ENCODE measurements at places on chromosomes 13 and 19. TPM values are rescaled to one million over a fixed set of nuclear protein-coding genes. Genes with fewer than 3 reads are reported as not detected.
A peak's percentile ranks its signal among the peaks of the same experiment; 100 is the strongest.

Gene PROSER1
- 44.4 TPM for total RNA-seq

Gene MUC16
- 0.07 TPM for total RNA-seq

Gene GFY
- 0.09 TPM for total RNA-seq

Gene ZNF575
- not detected for total RNA-seq

Gene CXCL17
- total RNA-seq: 0.12 TPM

DNA sequence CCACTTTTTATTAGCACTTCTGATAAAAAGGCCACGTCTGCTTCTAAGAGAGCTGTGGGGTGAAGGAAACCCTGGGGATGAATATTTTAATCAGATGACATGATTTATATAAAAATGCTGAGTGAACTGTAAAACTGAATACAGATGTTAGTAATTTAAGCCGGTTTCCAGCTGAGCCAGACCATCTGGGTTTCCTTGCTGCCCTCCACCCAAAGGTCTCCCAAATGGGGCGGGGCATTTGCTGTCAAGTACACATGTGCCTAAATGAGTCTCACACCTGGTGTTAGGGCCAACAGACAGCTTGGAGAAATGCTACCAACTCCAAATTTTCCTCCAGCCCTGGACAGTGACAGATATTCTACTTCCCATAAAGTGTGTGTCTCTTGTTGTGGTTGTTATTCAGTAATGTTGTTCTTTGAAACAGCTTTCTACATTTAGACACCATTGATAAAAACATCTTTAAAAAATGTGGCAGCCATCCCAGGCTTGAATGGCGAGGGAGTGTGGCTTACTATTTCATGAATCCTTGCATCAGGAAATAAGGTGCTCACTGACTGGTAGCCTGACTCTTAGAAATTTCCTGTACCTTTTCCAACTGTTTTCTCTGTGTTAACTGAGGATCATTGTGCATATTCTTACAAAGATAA is 350.4 kb downstream of the MTUS2 start:
- H3K4me1 ChIP-seq: no peaks in the 10 kb centered on the region
- H3K27ac ChIP-seq: no peak overlapping the region

DNA sequence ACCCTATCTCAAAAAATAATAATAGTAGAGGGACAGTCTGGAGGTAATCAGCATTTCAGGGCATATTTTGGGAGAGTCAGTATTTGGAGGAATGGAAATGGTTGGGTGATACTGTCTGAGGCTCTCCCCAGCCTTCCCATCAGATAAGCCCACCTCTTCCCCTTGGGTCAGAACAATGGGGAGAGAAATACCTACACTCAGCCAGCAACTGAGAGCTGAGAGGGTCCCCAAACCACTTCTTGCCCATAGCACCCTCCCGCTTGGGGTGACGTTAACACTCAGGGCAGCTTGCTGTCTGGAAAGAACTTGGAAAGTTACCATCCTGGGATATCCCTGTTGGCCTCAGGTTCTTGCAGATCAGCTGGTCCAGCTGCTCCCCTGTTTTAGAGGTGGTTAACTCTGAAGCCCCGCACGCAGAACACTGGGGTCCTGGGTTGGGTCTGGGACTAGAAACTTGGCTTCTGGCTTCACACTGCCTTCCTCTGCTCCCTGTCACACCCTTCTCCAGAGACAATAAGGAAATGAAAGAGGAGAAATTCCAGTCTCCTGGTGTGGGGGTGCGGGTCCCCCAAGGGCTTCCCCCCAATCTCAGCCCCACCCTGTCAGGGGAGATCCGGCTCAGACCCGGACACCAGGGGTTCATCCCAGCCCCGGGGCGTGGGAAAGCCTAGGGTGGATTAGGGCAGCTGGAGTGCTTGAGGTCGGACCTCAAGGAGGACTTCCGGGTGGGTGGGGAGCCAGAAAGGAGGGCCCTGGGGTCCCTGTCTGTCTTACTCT is 2.5 kb downstream of the FOXA3 start:
- DNase-seq: no peak
- peaks cover 8% of the 10 kb centered on the region for H3K27me3 ChIP-seq
- H3K4me1 ChIP-seq: peaks cover 3% of the 10 kb centered on the region
- no peak overlapping the region for H3K4me3 ChIP-seq
- no peak overlapping the region for H3K27ac ChIP-seq

GRCh38 chr13:82751206-82751605 is 1131.1 kb downstream of the SLITRK1 start:
- H3K4me3 ChIP-seq: no peak overlapping the region
- no peaks in the 10 kb centered on the region for H3K36me3 ChIP-seq
- no peak for DNase-seq
- H3K27ac ChIP-seq: no peak overlapping the region

DNA sequence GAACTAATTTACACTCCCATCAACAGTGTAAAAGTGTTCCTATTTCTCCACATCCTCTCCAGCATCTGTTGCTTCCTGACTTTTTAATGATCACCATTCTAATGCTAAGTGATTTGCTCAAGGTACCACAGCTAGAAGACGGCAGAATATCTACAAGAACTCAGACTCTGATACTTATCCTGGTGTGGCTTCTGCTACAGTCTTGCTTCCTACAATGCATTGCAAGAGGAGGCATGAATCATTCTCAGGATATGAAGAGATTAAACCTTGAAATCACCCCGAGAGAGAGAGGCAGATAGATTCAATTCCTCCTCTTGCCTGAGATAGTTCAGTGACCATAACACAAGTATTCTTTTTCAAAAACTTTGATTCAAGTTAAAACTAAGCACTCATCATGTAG is 306.4 kb downstream of the TBC1D4 start:
- no peaks in the 10 kb centered on the region for H3K36me3 ChIP-seq
- no peak for DNase-seq
- no peak overlapping the region for H3K27ac ChIP-seq
- no peak overlapping the region for H3K4me3 ChIP-seq
- H3K4me1 ChIP-seq: no peaks in the 10 kb centered on the region

GRCh38 chr13:99280166-99280565 is 22.0 kb upstream of the GPR18 start:
- H3K36me3 ChIP-seq: no peaks in the 10 kb centered on the region
- DNase-seq: no peak
- no peak overlapping the region for H3K4me3 ChIP-seq
- H3K4me1 ChIP-seq: peaks cover 24% of the 10 kb centered on the region
- no peaks in the 10 kb centered on the region for H3K27me3 ChIP-seq

- peaks cover 15% of the 10 kb centered on the region for H3K4me1 ChIP-seq
- H3K27ac ChIP-seq: no peak overlapping the region
- H3K27me3 ChIP-seq: no peaks in the 10 kb centered on the region
- DNase-seq: no peak
- H3K36me3 ChIP-seq: no peaks in the 10 kb centered on the region
- H3K4me3 ChIP-seq: no peak overlapping the region
Measured at GRCh38 chr13:79772811-79773210, 291.9 kb downstream of the NDFIP2 start.

DNA sequence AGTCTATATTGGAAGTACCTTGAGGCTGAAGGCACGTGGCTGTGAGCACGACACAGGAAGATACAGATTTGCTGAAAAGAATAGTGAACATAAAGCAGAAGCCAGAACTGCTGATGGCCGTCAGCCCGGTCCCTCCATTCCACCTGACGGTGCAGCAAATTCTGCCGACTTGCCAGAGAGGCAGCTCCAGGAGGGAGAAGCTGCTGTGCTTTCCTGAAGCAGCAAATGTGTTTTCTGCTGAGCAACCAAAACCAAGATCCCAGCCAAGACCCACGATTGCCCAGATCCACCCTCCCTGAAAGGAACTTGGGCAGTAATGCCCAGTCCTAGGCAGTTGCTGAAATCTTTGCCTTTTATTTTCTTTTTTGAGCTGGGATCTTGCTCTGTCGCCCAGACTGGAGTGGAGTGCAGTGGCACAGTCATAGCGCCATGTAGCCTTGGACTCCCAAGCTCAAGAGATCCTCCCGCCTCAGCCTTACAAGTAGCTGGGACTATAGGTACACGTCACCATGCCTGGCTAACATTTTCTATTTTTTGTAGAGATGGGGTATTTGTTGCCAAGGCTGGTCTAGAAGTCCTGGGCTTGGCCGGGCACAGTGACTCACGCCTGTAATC is 7.0 kb upstream of the RCN3 start:
- DNase-seq: no peak
- no peaks in the 10 kb centered on the region for H3K27me3 ChIP-seq
- H3K4me1 ChIP-seq: no peaks in the 10 kb centered on the region
- H3K27ac ChIP-seq: no peak overlapping the region
- no peak overlapping the region for H3K4me3 ChIP-seq

DNA sequence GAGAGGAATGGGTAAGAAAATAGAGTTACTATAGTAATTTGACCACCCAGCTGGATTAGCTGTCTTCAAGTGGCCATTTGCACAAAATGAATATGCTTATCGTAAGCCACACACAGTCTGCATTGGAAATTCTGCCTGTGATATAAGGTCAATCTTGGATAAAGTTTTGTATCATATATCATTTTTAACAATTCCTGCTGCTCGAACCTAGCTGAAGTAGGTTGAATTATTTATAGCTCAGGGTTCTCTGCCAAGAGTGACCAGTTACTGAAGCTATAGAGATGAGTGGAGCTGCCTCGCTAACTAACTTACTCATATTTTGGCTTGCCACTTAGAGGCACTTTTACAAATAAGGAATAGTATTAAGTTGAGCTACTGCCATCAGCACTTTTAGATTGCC is 220.9 kb downstream of the RGCC start:
- no peaks in the 10 kb centered on the region for H3K36me3 ChIP-seq
- no peak overlapping the region for H3K27ac ChIP-seq
- H3K4me1 ChIP-seq: peaks cover 9% of the 10 kb centered on the region

- no peak overlapping the region for H3K27ac ChIP-seq
- no peaks in the 10 kb centered on the region for H3K36me3 ChIP-seq
- H3K27me3 ChIP-seq: no peaks in the 10 kb centered on the region
- H3K4me3 ChIP-seq: no peak overlapping the region
- DNase-seq: peak; percentile 54
Measured at GRCh38 chr19:4208385-4209094, 20.8 kb upstream of the EBI3 start.

- H3K27me3 ChIP-seq: no peaks in the 10 kb centered on the region
- no peak overlapping the region for H3K4me3 ChIP-seq
- H3K36me3 ChIP-seq: no peaks in the 10 kb centered on the region
- no peak for DNase-seq
Measured at GRCh38 chr19:51203916-51204315, 21.0 kb upstream of the CD33 start.

- H3K27ac ChIP-seq: no peak overlapping the region
- H3K27me3 ChIP-seq: no peaks in the 10 kb centered on the region
- H3K4me1 ChIP-seq: no peaks in the 10 kb centered on the region
- H3K36me3 ChIP-seq: no peaks in the 10 kb centered on the region
- no peak for DNase-seq
Measured at GRCh38 chr13:102707467-102707866, 12.6 kb upstream of the METTL21C start.

DNA sequence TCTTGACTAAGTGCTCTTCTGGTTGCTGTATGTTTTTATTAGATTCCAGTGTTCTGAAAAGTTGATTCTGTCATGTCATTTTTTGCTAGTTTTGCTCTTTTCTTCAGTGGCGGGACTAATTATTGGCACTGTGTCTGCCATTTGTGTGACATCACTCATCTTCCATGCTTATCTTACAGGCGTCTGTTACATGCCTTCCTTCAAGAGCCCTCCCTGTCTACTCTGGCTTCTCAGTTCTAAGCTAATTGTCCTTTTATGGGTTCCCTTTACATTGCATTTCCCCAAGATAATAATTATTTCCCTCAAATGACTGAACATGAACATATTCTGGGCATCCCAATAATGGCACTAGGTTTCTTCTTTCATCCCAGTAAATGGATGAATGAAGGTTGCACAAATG is 459.1 kb downstream of the DCT start:
- no peaks in the 10 kb centered on the region for H3K36me3 ChIP-seq
- no peak for DNase-seq
- no peak overlapping the region for H3K27ac ChIP-seq
- H3K27me3 ChIP-seq: no peaks in the 10 kb centered on the region
